ENCODE measurements at places on chromosomes 4 and X. TPM values are rescaled to one million over a fixed set of nuclear protein-coding genes. Genes with fewer than 3 reads are reported as not detected.

- no peak for DNase-seq
Measured at GRCh38 chr4:128908735-128909134, 99.2 kb downstream of the JADE1 start.

DNA sequence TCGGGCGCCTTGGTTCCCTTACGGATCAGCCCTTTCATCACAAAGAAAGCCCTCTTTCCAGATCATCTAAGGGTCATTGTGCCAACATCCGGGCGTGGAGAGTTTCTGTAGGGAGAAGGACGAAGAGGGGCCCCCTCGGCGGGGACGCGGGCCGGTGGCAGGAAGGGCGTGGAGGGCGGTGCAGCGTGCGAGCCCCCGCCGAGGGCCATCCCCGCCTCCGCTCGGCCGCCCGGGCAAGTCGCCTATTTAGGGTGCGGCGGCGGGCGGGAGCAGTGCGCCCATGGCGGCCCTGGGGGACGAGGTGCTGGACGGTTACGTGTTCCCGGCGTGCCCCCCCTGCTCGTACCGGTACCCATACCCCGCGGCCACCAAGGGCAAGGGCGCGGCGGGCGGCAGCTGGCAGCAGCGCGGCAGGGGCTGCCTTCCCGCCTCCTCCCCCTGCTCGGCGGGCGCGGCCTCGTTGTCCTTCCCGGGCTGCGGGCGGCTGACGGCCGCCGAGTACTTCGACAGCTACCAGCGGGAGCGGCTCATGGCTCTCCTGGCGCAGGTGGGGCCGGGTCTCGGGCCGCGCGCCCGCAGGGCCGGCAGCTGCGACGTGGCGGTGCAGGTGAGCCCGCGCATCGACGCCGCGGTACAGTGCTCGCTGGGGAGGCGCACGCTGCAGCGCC lies at the start of gene ZAR1:
ZAR1 (plus strand) TSS at position 241 of the 668 bp plus-strand sequence; CDS start at position 281, 40 bp downstream.
- peak; percentile 18 for DNase-seq

- DNase-seq: peak; percentile 3
Measured at GRCh38 chr4:118417325-118417724, 64.5 kb upstream of the PRSS12 start.

GRCh38 chr4:288891-289290 lies 16.4 kb downstream of the ZNF732 start:
- no peak for DNase-seq

- peak; percentile 29 for DNase-seq
Measured at GRCh38 chr4:153488006-153488891, 22.1 kb downstream of the TMEM131L start.

GRCh38 chr4:1993169-1993516 lies 15.6 kb downstream of the NELFA start:
- no peak for DNase-seq

GRCh38 chrX:100768679-100769338 lies 36.9 kb upstream of the SYTL4 start:
- DNase-seq: peak; percentile 41

GRCh38 chr4:8205749-8206611 lies 6.9 kb downstream of the SH3TC1 start:
- DNase-seq: no peak

DNA sequence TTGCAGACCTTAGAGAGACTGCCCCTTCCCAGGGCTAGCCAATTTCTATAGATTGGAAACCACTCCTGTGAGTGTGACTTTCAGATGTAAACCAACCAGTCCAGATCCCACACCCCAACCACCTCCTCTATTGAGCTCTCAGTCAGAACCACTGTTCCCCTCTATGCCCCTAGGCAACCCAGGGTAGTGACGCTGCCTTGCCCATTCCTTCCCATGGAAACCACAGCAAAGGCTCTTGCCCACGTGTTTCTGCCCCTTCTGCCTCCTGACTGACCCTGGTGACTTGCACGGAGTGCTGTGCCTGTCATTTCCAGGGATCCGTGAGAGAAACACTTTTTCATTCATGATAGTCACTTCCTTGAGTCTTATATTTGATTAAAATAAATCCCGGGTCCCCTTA lies 32.4 kb downstream of the CYTL1 start:
- no peak for DNase-seq

GRCh38 chrX:41779941-41780340 lies 56.0 kb downstream of the GPR82 start:
- DNase-seq: no peak

GRCh38 chr4:42786350-42787078 lies 106.0 kb upstream of the GRXCR1 start:
- DNase-seq: peak; percentile 51

DNA sequence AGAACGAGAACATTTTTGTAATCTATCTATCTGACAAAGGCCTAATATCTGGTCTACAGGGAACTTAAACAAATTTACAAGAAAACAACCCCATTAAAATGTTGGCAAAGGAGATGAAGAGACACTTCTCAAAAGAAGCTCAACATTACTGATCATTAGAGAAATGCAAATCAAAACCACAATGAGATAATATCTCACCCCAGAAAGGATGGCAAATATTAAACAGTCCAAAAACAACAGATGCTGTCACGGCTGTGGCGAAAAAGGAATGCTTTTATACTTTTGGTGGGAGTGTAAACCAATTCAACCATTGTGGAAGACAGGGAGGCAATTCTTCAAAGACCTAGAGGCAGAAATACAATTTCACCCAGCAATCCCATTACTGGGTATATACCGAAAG lies 2284.8 kb downstream of the ARAP2 start:
- DNase-seq: no peak

- DNase-seq: no peak
Measured at GRCh38 chr4:8731364-8731763, 138.8 kb downstream of the CPZ start.

GRCh38 chr4:70183168-70183939 lies 12.2 kb upstream of the ODAM start:
- peak; percentile 10 for DNase-seq

DNA sequence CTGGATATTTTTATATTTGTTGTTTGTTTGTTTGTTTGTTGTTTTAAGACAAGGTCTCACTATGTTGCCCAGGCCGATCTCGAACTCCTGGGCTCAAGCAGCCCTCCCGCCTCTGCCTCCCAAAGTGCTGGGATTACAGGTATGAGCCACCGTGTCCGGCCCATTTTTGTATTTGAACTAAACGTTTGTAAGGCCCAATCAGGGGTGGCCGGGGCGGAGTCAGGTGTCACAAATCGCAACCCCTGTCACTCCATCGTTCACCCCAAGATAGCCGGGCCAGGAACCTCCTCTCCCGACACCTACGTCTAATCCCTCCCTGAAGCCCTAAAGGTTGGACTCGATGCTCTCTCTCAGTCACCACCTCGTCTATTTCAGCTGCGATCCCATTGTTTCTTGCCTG lies 722 bp upstream of the EFHC2 start:
- DNase-seq: no peak

GRCh38 chrX:41956027-41956426 lies 32.7 kb upstream of the CASK start:
- no peak for DNase-seq

GRCh38 chr4:95444812-95445211 lies 104.0 kb downstream of the UNC5C start:
- no peak for DNase-seq

GRCh38 chr4:57676394-57676793 lies 566.2 kb upstream of the IGFBP7 start:
- DNase-seq: no peak

GRCh38 chr4:102665527-102665926 lies 95.2 kb downstream of the MANBA start:
- DNase-seq: no peak

DNA sequence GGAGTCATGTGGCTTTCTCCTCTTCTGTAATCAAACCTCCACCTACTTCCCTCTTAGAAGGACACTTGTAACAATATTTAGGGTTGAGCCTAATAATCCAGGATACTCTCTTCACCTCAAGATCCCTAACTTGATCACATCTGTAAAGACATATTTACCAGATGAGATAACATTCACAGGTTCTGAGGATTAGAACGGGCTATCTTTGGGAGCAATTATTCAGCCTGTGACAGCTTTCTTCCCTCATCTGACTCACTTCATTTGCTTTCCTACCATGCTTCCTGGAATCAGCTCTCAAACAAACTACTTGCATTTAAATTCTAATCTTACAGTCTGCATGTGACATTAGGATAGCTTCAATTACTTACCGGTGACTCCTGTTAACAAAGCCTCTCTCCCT lies 133.5 kb upstream of the NDST3 start:
- no peak for DNase-seq

- no peak for DNase-seq
Measured at GRCh38 chr4:133808151-133808550, 393.4 kb downstream of the PABPC4L start.

GRCh38 chrX:38363046-38363445 lies 10.6 kb downstream of the OTC start:
- DNase-seq: no peak

DNA sequence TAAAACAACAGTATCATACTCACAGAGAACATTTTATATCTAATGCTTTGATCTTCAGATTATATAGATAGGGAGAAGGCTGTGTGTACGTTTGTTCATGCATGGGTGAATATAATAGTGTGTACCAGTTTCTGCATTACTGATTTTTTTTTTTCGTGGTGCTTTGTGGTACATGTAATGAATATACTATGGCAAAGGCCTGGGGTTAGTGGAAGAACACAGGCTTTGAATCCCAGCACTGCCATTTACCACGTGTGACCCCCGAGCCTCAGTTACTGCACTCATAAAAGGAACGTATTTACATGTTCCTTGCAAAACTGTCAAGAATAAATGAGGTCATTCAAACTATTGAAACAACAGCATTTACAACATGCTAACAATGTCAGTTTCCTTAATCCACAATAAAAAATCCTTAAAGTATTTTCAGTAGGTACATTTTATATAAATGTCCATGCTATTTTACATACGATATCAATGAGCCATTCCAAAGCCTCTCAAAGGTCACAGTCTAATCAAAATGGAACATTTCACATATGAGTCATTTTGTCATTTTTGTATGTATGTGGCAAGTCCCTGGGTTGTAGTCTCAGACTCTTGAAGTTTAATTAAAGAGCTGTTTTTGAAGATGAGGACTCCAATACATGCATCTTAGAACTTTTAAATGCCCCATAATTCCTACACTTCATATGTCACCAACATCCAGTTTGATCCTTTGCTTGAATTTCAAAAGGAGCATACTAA lies 242.8 kb downstream of the PPP3CA start:
- DNase-seq: no peak

DNA sequence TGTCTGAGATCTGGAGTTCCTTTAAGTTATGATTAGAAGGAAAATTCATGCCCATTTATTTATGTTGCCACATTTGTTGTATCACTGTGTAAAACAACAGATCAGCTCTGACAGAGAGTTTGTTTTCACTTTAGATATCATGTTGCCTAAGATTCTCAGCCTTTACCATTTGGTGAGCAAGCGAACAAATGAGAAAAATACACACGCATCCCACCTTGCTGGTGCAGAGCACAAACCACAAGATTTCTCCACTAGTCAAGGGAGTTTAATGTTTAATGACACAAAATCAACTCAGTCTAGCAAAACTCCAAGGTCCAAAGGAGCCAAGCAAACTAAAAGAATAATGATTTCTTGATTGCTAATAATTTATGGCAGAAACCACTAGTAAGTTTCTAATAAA lies 27.7 kb downstream of the FGF5 start:
- DNase-seq: no peak

TMEM156 gene
- total RNA-seq: 12.1 TPM

PNMA6F gene
- total RNA-seq: not detected

DMP1 gene
- not detected for total RNA-seq

TAB3 gene
- 1.7 TPM for total RNA-seq

DMRTC1 gene
- total RNA-seq: not detected

PGAM4 gene
- not detected for total RNA-seq

NXT2 gene
- 28.2 TPM for total RNA-seq

DDIT4L gene
- 0.44 TPM for total RNA-seq

C4orf51 gene
- not detected for total RNA-seq

EPHA5 gene
- 22.4 TPM for total RNA-seq

FOXO4 gene
- 4.9 TPM for total RNA-seq

PRSS12 gene
- 113 TPM for total RNA-seq
